ENCODE measurements at places on chromosomes 2 and 18.

GRCh38 chr18:79578396-79579260 is 101.0 kb upstream of the CTDP1 start:
- DNase-seq, result no peak

DNA sequence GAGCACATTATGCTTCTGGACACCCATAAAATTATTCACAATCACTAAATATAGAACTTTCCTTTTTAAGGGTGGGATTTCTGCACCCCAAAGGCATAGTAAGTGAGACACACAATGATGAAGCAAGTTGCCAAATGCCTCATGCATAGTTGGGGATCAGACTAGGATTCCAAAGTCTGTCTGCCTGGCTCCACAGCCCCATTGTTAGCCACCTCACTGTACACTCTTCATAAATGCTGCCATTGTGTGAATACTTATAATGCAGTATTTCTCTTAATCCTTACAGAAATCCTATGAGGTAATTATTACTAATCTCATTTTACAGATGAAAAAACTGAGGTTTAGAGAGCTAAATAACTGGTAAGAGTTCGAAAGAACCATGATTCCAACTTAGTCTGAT is 738.6 kb downstream of the ERBB4 start:
- DNase-seq, result peak; percentile 17

GRCh38 chr2:162114271-162114670 is 37.8 kb downstream of the GCG start:
- DNase-seq, result no peak

DNA sequence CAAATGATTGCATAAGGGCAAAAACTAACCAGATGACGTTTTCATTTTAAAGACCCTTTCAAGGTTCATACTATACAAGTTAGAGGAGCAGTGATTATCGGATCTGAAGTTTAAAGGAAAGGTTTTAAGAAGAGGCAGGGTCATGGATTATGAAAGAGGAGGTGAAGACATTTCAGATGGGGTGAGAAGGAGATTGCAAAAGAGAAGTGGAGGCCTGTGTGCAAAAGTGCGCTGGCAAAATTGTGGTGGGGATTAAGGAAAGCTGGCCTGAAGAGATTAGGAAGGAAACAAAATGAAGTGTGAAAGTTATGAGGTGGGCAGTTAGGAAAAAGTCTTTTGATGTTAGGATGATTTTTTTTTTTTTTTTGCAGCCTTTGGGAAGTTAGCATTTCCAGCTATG is 935.7 kb upstream of the FAM98A start:
- no peak for DNase-seq

GRCh38 chr2:72613931-72614330 is 211.9 kb downstream of the EXOC6B start:
- DNase-seq, result no peak

DNA sequence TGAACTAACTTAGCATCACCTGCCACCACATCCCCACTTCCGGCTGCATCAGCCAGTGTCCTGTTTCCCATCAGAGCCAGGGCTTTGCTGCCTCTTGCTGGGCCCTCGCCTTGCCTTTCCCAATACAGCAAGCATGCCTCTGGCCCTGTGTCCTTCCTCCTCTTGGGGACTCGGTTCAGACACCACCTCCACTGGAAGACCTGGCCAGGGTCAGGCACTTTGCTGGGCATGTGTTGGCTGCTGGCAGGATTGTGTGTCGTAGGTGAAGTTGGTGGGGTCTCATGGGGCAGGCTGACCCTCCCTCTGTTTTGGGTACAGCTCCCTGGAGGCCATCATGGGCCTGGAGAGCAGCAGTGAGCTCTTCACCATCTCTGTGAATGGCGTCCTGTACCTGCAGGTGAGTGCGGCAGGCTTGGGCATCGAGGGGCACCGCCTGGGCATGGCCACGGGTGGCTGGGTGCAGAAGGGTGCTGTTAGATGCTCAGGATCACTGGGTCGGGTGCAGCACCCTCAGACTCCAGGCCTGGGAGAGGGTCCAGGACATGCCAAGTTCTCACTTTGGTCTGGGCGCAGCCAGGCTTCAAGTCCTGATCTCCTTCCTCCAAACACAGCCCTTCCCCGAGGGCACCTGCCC is 6.6 kb downstream of the ERFE start:
- DNase-seq, result no peak

DNA sequence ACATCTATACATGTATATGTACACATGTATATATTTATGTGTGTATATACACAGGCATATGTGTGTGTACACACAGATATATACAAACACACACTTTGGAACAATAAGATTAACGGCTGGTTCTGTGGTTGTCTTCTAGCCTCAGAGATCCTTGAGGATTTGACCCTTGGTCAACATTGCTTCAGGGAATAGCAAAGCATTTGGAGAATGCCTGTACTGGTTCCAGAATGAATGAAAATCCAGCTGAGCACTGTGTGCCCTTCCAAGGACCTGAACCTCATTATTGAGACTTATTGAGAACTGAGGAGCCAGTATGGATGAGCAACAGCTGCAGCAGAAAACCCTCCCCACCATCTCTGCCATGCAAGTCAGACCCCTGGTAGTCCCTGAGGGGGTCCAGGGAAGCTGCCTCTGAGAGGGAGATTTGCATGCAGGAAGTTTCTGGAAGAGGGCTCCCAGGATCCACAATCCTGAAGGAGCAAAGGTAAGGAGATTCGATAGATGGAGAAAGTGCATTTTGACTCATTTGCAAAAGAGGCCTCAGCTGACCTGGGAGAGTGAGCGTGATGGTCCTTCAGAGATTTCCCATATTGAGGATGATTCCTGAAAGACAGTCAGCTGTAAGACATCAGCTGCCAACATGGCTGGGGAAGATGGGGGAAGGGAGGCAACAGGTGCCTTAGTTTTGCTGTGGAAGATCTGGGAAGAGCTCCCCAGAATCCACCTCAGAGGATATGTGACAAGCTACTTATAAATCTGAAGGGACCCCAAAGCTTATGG is 166.6 kb upstream of the NCKAP5 start:
- DNase-seq, result no peak

GRCh38 chr2:25336383-25336841 is 5.3 kb downstream of the DNMT3A start:
- no peak for DNase-seq

DNA sequence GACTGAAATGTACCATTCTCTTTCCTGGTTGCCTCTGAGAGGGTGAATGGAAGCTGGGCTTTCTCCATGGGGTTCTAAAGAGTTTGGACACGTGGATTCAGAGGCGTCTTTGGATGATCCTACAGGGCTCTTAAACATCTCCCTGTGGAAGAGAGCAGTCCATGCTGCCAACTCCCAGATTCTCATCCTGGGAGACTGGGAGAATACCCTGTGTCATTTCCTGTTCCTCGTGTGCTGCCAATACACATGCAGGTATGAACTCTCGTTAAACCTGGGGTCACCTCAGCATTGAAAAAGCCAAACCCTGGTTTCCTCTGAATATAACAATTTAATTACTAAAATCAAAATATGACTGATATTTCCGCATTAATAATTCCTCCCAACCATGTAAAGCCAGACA is 73.3 kb upstream of the NT5C1B start:
- no peak for DNase-seq

DNA sequence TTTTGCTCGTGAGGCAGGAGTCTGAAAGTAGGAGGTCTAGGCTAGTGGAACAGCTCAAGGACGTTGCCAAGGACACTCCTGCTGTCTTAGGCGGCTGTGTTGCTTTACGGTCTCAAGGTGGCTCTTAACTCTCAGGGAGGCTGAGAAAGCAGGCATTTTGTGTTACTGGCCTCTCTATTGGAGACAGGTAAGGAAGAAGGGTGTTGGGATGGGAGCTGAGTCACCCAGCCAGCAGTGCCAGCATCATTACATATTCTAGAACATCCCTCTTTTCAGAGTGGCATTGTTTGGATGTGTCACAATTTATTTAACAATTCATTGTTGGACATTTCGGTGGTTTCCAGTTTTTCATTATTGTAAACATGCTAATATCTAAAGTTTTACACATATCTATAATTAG is 30.8 kb upstream of the TMEM214 start:
- DNase-seq, result no peak

DNA sequence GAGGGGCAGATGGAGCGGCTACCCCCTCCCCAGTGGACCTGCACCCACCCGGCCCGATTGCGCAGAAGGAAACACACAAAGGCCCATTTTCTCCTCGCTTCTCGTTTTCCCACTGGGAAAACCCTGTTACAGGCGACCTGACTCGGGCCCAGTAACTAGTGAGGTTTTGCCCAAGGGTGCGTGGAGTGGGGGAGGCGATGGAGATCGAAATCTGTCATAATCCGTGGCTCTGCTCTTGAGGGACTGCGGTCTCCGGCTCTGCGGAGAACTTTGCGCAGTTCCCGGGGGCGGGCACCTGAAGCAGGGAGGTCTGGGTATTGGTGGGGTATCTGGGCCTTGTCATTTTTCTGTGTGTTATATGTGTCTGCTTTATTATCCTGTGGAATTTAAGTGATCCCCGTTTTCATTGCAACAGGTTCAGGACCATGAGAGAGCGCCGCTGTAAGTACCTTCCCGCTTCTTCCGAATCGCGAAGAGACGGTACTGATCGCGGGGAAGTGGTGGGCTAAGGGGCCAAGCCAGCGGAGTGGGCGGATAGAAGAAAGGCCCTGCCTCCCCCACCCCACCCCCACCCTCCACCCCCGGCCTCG is 4.0 kb upstream of the HOXD4 start:
- DNase-seq, result no peak

- DNase-seq, result no peak
Observed at GRCh38 chr2:194087089-194087958, 1569.7 kb upstream of the SLC39A10 start.

DNA sequence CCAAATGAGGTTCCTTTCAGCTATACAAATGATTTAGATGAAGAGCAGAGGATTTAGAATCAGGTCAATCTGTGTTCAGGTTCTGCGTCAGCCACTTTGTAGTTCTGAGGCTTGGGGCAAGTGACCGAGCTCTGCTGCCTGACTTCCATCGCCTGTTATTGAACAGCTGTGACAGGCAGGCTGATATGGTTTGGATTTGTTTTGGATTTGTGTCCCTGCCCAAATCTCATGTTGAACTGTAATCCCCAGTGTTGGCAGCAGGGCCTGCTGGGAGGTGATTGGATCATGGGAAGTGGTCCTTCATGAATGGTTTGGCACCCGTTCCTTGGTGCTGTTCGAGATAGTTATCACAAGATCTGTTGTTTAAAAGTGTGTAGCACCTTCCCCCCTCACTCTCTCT is 18.6 kb downstream of the TYMS start:
- DNase-seq, result no peak

- DNase-seq, result peak; percentile 40
Observed at GRCh38 chr2:235740821-235741220, 247.0 kb downstream of the AGAP1 start.

GRCh38 chr2:26327291-26328272 is 18.4 kb upstream of the SELENOI start:
- DNase-seq, result no peak

DNA sequence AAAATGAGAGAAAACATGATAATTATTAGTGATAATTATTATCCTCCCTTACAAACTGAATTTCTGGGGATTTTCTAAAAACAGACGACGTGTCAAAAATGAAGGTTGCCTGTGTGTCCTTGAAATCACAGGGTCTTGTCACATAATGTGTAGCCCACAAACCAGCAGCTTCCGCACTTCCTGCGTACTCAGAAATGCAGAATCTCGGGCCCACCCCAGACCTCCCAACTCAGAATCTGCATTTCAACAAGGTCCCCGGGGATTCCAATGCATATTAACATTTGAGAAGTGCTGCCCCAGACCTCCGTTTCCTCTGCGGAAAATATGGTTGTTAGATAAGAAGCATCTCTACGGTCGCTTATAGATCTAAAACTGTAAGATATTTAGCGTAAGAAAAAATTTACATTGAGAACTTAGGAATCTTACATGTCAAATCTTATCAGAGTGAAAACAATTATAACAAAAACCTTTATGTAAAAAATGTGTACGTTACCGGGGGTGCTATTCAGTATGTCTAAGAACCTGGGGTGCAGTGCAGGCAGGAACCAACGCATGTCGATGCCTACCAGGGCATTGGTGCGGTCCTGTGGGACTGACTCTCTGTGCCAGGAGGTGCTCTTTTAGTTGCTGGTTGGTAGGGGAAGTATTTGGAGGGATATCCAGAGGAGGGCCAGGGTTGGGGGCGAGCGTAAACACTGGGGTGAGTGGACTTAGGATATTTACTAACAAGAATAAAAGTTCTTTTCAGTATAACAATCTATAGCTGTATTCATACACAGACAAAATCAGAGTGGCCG is 15.2 kb downstream of the CDKL4 start:
- DNase-seq, result no peak

DNA sequence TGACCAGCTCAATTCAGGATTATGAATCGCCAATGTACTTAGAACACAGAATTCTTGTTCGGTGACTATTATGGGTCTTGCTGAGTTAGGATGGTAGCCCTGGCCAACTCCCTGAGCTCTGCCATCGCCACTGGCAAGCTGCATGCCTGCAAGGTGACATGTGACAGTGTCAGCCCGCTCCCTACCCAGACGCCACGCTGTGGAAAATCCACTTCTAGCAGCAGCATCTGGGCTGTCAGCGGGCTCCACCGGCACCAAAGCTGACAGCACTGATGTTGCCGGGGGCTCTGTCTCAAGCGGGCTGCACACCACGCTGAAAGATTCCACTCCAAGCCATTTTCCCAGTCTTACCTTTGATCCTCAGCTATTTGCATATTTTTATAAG is 100.7 kb downstream of the MYT1L start:
- peak; percentile 58 for DNase-seq

DNA sequence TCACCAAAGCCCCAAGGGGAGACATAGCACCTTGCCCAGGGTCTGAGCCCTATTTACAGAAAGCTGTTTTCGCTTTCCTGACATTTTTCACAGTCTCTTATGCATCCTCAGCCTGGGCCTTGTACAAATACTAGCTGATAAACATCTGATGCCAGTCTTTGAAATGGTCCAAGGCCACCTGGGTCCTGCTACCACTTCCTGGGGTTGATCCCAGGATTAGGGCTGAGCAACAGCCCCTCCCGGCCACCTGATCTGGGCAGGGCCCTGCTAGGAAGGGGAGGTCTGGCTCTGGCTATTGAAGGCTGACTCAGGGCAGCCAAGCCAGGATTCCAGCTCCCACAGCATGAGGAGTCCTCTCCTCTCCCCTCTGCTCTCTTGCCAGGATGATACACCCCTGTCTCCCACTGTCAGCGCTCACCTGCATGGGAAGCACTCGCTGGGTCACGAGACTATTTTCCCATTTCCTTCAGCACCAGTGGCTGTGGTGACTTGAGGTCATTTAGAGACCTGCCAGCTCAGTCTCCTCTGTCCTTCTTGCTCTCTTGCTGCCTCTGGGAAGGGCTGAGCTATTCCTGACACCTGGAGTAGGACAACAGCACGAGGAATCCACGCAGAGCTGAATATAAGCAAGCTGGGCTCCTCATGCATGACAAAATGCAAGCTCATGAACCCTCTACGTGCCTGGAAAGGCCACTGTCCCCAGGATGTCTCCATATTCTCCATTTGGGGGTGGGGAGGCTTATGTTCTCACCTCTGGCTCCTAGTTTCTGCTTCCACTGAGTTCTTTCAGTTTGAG is 53.0 kb upstream of the LGALSL start:
- DNase-seq, result no peak
